NCI-H526 treated with DMSO at 0.1 percent for 48 hours (cell line): ENCODE measurements at places on chromosomes 6 and 20.

GRCh38 chr6:103269581-103269980 is 1590.1 kb downstream of the HACE1 start:
- DNase-seq: no peak

DNA sequence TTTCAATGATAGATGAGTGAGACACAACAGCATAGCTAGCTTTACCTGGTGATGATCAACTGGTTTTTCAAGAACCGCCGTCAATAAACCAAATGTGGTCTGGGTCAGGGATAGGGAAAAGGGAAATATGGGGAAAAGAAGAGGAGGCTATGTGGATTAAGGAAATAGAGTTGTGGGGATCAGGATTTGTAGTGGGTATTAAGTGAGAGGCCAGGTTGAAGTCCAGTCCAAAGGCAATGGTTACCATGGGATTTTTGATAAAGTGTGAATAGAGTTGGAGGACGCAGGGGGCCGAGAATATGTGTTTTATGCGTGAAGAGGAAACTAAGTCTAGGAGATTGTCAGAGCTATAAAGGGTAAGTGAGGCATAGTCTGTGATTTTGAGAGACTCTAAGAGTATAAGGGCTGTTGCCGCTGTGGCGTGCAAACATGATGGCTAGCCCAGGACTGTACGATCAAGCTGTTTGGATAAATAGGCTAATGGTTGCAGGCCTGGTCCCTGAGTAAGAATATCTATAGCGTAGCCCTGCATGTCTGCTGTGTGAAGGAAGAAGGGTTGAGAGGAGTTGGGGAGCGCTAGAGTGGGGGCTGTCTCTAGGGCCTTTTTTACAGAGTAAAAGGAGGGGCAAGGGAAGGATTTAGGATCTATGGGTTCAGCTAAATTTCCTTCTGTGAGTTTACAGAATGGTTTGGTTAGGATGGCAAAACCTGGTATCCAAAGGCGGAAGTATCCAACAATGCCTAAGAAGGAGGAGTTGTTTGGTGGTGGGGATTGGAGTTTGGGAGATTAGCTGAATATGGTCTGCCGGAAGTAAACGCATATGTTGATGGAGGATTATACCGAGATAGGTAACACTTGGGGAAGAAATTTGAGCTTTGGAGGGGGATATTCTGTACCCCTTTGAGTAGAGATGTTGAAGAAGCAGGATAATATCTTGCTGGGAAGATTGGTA is 749.7 kb upstream of the ADGRB3 start:
- no peak for DNase-seq

- DNase-seq: no peak
Measured at GRCh38 chr20:62499758-62500236, 24.0 kb upstream of the GATA5 start.

DNA sequence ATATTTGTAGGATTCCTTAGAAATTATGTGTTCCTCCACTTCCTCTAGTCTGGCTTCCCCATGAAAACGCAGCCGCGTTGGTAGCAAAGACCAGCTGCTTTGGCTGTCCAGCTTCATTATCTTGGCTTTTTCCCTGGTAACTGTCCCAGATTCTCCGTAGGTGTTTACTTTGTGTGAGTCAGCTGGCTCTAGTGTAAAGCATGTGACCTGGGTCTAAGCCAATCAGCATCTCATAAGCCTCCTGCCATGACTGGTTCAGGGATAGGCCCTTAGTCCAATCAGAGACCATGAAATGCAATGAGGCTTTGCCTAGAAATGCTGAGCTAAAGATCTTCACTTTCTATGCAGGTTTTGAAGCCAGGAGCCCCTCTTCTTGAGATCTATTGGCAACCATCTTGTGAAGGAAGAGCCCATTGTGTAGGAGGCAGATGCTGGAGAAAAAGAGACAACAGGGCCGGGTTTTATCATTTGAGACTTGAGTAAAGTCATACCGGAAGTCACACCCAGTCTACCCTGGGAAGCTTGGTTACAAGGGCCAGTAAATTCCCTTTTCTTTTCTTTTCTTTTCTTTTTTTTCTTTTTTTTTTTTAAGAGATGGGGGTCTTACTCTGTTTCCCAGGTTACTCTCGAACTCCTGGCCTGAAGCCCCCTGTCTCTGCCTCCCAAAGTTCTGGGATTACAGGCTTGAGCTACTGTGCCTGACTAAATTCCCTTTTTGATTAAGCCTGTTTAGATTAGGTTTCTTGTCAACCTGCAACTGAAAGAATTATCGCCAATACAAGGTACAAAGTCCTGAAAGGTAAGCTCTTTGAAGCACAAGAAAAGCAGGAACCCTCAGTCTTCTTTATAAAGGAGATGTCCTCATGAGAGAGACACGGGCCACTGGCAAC is 256.5 kb upstream of the RREB1 start:
- no peak for DNase-seq
